HFFc6 (cell line): ENCODE measurements at places on chromosomes 6 and 20. TPM values are rescaled to one million over a fixed set of nuclear protein-coding genes. Genes with fewer than 3 reads are reported as not detected.

DNA sequence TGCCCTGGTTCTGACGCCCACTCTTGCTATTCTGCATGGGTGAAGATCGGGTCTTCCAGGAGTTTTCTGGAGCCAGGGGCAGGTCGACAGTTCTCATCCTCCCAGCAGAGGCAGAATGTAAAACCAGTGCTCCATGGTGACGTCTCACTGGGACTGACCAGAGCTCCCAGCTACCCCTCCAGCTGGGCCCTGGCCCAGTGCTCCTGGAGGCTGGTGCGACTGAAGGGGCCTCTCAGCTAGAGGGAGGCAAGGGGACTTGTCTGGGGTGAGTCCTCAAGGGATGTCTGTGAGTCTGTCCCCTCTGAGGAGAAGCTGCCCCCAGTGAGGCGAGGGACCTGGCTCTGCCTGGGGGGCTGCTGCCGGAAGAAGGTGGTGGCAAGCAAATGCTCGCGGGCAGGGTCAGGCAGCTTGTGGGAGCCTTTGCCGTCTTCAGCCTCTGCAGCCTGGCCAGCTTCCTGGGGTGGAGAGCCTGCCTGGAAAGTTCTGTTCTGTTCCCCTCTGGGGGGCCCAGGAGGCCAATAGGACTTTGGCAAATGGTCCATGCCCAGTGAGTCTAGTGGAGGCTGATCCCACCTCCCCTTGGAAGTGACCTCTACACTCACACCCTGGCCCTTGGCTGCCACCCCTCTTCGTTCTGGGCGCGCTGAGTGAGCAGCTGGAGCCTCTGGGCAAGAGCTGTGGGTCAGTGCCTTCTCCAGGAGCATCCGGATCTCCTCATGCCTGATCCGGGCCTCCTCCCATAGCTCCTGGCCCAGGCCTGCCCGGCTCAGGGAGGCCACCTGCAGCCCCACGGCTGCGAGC, 47.5 kb downstream of the KIAA1755 start:
- no peak for DNase-seq

DNA sequence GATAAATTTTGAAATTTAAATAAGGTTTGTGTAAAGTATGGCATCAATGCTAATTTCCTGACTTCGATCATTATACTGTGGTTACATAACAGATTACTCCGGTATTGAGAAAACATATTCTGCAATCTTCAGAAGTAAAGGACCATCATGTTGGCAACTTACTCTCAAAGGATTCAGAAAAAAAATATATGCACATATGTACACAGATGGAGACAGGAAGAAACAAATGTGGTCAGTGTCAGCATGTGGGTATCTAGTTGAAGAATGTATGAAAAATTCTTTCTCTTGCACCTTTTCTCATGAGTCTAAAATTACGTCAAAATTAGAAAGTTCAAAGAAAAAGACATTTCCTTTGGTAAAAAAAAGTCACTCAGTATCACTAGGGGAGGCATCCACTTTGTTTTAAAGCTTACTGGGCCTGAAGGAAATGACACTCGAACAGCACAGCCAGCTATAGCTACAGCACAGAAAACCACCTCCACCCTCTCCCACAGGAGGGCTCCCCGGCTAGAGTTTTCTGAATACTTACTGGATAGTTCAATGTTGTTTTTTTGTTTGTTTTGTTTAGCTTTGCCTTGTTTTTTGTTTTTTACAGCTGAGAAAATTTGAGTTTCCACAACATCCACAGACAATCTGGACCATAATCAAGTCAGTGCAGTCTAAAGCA, 317.2 kb upstream of the AGPAT4 start:
- no peak for DNase-seq

DNA sequence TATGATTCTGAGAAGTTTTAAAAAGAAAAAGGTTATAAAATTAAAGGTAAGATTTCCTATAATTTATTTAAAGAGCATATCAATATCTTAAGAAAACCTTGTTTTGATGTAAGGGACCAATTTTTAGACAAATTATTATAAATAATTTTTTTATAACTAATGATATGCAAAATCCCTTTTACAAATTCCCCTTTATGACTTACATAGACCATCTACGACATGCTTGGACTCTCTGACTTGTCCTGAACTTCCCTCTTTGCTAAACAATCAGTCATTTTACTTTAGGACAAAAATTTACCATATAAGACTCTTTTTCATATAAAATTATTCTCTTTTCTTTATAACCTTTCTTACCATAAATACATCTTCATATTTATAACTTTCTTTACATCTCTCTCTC, 15.3 kb upstream of the ANGPT4 start:
- DNase-seq = no peak

DNA sequence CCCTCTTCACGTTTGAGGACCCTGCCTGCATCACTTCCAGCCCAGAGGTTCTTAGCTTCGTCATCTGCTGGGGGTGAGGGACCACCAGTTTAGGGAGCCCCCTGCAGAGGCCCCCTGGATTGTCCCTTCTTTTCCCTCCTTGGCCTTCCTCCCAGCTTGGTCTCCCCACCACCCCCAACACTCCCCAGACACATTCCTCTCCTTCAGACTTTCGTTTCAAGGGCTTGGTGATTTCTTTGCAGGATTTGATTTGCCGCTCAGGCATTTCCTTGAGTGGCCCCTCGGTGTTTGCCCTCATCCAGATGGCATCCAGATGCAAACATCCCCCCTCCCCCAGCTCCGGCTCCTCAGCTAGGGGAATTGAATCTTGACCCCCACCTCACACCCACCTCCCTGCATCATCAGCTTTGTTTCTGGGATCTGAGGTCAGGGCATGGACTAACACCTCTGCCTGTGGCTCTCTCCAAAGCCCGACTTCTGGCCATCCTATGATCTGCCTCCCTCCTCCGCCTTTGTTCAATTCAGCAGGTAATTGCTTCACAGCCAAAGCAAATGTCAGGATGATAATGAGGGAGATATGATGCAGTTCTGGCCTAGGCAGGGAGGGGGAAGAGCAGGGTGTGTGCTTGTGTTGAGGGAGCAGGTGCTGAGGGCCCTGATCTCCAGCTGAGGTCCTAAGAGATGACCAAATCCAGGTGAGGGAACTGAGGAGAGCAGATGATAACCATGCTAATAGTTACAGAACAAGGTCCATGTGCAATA, 141.5 kb downstream of the VEGFA start:
- no peak for DNase-seq

GRCh38 chr6:47097092-47097945, 55.2 kb upstream of the ADGRF1 start:
- peak; percentile 73 for DNase-seq

- peak; percentile 68 for DNase-seq
Observed at GRCh38 chr6:150250826-150251225, 108.0 kb downstream of the PPP1R14C start.

DNA sequence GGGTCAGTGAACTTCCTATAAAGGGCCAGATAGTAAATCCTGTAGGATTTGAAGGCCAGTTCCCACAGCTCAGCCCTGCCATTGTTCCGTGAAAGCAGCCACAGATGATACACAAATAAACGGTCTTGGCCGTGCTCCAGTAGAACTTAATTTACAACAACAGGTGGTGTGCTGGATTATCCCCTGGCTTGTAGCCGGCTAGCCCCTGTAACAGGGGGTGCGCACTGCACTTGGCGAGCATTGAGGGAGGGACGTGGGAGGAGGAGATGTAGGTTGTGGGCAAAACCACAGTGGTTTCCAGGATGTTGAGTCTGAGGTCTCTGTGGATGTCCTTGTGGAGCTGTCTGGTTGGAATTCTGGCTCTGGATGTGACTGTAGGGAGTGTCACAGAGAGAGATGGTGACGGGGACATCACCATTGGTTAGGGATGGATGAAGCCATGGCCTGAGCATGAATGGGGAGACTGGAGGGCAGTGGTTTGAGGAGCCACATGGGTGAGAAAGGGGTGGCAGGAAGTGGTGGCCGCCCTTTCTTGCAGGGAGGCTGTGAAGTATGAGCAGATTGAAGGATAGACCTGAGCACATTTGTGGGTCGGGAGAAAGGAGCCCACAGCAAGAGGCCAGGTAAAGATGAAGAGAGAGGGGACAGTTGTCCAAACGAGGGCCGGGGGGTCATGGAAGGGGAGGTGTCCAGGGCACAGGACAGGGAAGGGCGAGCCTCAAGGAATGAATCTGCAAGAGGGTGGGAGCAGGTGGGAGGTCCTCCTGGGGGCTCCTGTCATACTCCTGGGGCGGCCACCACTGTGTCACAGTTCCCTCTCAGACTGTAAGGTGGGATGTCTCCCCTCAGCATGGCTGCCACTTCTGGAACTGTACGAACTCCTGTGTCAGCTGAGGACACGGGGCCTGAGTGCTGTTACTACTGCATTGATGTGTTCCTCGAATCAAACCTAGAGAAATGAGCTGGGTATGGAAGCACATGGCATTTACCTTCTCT, 53.6 kb downstream of the CDH26 start:
- no peak for DNase-seq

GRCh38 chr6:45626087-45626891, 248.6 kb upstream of the SUPT3H start:
- DNase-seq = peak; percentile 93

GRCh38 chr6:35181308-35181932, 32.3 kb upstream of the SCUBE3 start:
- peak; percentile 82 for DNase-seq

GRCh38 chr6:21198032-21198640, 395.4 kb upstream of the SOX4 start:
- no peak for DNase-seq

- DNase-seq = no peak
Observed at GRCh38 chr20:50821994-50822393, 27.1 kb downstream of the BCAS4 start.

- peak; percentile 90 for DNase-seq
Observed at GRCh38 chr20:50837532-50838321, 42.9 kb downstream of the BCAS4 start.

GRCh38 chr6:28807682-28808280, 116.0 kb downstream of the TRIM27 start:
- DNase-seq = peak; percentile 70

- DNase-seq = no peak
Observed at GRCh38 chr6:138571181-138571580, 71.9 kb upstream of the NHSL1 start.

DNA sequence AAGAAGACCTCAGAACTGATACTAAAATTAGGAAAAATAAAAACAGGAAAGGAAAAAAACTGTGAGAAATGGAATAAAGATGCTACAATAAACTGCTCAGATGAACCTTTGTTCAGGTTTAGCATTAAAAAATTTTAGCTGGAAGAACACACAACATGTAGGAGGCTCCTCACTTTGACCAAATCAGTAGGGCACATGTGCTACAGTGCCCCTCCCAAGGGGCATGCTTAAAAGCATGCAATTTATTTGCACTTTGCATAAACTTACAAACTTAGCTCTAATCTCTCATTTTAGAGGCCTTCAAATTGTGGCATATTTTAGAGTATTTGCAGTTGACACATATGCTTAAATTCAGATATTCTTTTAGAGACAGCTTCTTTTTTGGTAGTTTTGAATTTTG, 570.2 kb downstream of the UTRN start:
- DNase-seq = no peak

DNA sequence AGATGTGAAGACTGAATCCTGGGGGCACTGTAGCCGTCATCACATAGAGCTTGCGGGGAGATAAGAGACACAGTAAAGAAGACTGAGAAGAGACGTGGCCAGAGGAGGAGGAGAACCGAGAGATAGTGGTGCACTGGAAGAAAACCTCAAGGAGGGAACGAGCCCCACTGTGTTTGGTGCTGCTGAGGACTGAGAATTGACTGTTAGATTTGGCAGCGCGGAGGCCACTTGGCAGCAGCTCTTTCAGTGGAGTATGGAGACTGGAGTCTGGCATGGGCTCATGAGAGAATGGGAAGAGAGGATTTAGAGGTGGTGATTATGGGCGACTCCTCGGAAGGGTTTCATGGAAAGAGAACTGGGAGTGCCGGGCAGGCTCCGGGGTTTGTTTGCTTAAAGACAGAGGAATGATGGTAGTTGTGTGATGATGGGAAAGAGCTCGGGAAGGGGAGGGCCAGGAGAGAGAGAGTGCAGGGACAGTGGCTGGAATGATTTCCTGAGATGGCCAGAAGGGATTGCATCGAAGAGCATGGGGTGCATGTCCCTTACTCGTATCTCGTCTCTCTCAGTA, 18.0 kb downstream of the CDYL start:
- no peak for DNase-seq

DNA sequence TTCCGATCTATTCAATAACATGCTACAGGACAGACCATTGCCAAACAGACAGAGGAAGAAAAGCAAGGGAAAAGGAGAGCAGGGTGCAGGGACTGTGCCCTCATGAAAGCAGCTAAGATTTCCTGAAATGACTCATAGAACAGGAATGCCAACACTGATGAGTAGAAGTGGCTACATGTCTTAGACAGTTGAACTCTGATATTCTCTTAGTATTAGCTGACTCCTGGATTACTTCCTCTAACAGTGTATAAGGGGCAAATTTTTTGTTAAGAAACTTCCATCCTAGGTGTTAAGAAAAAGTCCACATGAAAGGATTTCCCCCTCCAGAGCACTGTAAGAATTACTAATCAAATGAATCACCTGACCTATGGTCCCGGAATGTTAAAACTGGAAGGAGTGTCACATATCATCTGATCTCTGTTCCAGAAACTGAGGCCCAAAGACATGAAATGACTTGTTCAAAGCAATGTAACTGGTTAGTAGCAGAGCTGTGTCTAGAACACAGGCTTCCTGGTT, 224.9 kb downstream of the IBTK start:
- DNase-seq = peak; percentile 71

- DNase-seq = no peak
Observed at GRCh38 chr20:40422656-40423055, 266.4 kb downstream of the MAFB start.

- DNase-seq = no peak
Observed at GRCh38 chr20:58700121-58700821, 7.7 kb downstream of the NPEPL1 start.

DNA sequence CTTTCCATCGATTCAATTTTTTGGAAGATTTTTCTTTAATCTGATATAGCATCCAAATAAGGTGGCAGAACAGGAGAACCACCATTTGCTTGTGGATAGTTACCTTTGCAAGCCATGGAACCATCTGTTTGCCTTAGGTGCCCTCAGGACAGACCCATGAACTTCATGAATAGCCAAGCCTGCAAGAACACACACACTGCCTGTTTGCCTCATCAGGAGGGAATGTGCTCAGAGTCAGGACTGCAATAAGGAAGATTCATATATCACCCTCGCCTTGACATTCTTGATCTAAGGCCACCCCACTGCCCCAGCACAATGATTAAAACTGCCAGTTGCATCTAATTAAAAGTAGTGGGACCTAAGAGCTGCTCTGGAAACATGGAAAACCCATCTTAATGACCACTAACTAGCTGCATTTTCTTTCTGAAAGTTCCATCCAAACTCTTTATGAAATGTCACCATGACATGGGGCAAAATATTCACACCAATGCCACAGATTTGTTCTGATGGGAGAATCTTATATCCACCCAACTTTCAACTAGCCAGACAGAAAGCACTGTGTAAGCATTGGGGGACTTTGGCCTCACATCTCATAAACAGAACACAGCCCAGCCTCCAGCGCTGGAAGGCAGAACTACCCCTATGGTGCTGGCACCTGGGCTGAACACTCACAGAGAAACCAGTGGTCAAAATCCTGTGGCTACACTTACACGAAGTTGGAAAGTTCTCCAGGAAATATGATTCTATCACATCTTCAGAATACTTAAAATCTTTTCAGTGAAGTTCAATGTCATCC, 48.3 kb downstream of the TBXT start:
- DNase-seq = no peak

The STMN3 gene
- 1.6 to 3.2 TPM (median 2.6 TPM) in 3 replicates for total RNA-seq

The MAVS gene
- total RNA-seq = 38.8 and 40.8 TPM in 2 replicates

The DUSP15 gene
- not detected in 3 replicates for total RNA-seq

The PACRG gene
- total RNA-seq = not detected in 3 replicates

The KIAA0408 gene
- 0.55 and 2.1 TPM in 2 replicates for total RNA-seq

The C4A gene
- 1.2 to 1.9 TPM (median 1.7 TPM) in 3 replicates for total RNA-seq

The TRERF1 gene
- 9.9 to 16.1 TPM (median 13.3 TPM) in 3 replicates for total RNA-seq

The UNC5CL gene
- total RNA-seq = not detected in 3 replicates

The PEX7 gene
- total RNA-seq = 7.4 to 8.0 TPM (median 7.6 TPM) in 3 replicates
